ENCODE measurements at places on chromosomes 12 and 14.

DNA sequence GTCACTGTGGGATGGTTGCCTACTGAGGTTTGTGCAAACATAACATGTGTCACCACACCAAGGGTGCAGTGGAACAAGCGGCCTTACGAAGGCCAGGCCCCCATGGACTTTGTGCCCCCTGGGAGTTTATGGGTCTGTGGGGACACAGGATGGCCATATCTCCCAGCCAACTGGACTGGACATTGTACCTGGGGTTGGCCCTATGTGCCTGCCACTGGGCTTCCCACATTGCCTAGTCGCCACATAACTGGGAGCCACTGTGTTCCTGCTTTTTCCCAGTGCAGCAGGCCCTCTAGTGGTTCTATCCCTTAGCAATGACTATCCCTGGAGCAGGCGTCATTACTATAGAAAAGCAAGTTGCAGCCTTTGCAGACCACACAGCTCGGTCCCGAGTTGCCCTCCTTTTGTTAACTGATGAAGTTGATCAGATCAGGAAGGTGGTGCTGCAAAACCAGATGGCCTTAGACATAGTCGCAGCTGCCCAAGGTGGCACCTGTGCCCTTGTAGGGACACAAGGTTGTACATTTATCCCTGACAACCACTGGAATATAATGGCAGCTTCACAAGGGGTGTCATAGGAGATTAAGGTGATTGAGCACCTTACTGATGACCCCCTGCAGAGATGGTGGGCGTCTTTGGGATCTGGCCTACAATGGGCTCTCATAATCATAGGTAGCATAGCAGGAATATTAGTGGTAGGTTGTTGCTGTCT is 15.2 kb upstream of the RNASE12 start:
- DNase-seq: no peak

- DNase-seq: no peak
These were observed 244.3 kb downstream of the DIO2 start for GRCh38 chr14:79967001-79967400.

DNA sequence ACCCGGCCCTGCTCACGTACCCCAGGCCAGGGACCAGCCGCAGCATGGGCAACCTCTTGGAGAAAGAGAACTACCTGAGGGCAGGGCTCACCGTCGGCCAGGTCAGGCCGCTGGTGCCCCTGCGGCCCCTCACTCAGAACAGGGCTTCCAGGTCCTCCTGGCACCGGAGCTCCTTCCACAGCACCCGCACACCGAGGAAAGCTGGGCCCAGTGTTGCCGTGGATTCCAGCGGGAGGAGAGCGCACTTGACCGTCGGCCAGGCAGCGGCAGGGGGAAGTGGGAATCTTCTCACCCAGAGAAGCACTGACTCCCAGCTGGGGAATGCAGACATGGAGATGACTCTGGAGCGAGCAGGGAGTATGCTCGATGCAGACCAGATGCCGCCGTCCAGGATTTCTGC is 7.9 kb upstream of the VAMP1 start:
- DNase-seq: no peak

- DNase-seq: no peak
These were observed 9.8 kb downstream of the CCER1 start for GRCh38 chr12:90945070-90945649.

DNA sequence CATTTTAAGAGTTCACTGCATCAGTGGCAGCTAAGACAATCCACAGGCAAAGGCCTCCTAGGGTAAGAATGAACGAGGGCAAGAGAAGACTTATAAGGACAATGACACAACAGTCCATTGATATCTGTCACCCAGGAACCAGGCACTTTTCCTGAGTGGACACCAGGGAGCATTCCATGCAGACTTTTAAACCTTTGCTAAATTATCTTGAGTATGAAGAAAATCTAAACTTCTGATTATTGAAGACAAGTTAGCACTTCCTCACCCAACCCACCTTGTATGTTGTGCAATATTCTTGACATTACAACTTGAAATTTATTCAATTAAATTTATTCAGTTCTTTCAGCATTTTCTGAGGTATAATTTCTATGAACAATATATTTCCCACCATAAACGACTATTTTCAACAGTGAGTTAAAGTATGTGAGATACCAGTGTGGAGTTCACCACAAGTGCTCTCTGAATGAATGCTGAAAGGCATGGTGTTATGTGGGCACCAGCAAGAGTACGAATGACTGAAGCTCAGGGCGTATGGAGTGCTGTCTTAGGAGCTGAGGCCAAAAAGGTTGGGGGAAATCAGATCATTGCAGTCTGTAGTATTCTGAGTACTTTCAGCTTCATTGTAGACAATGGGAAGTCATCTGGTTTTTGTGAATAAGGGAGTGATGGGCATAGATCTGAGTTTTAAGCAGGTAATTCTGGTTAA is 124.3 kb upstream of the LMNTD1 start:
- DNase-seq: no peak

DNA sequence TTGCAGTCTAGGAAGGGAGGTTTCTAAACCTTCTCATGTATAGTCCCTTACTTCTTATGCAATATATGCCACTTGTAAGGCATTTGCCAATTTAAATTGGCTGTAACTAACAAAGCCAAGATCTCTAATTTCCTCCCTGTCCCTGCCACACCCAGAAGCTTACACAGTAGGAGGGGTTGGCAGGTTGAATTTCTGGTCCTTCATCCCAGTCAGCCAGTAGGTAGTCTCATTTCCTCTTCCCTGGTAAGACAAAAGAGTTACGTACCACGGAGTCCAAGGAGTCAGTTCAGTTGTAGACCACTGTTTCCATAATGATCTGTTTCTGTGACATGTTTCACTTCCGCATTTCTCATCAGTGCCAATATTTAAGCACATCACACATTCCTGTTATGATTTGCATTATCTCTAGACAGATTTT is 47.0 kb upstream of the PLBD1 start:
- DNase-seq: no peak

GRCh38 chr14:67532998-67533753 is at the start of gene PLEKHH1:
TSS of gene PLEKHH1 (plus strand) at chr14:67533290. CDS start at chr14:67541868, 8,578 bp downstream.
- peak; percentile 22 for DNase-seq

DNA sequence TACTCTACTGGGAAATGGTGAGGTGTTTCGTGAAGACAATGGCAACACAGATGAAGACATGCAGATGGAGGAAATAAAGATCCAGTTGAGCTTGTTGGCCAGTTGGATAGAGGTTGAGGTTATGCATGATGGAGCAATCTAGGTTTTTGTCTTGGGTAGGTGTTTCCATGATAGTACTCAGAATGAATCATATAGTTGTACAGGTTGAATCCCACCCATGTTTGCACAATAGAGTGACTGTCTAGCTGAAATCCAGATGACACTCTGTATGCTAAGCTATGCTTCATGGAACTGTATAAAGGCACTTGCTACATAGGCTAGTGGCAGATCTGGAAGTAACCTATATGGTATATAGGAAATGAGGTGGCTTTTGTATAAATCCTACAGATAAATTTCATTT is 264.9 kb downstream of the NAV3 start:
- no peak for DNase-seq

DNA sequence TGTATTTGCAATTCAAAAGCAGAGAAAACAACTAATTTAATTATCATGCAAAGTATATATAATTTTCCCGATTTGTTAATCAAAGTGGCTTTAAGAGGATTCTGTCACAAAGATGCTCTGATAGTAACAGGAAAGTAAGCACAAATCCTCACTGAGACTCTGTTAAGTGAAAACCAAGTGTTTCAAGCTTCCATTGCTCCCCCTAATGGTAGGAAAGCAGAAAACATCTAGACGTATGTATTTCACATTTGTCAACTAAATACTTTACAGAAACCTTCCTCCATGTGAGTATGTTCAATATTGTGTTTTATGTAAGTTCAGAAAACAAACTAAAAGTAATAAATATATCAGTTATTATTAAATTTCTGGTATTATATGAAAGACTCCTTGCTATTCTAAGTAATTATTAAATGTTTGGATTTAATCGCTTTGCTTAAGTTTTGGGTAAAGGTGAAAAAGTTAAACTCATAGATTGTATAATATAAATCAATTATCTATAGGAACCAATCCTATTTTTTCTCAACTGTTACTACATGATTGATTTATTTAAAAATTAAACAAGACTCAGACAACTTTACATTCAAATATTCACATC is 1.5 kb upstream of the NTS start:
- no peak for DNase-seq

DNA sequence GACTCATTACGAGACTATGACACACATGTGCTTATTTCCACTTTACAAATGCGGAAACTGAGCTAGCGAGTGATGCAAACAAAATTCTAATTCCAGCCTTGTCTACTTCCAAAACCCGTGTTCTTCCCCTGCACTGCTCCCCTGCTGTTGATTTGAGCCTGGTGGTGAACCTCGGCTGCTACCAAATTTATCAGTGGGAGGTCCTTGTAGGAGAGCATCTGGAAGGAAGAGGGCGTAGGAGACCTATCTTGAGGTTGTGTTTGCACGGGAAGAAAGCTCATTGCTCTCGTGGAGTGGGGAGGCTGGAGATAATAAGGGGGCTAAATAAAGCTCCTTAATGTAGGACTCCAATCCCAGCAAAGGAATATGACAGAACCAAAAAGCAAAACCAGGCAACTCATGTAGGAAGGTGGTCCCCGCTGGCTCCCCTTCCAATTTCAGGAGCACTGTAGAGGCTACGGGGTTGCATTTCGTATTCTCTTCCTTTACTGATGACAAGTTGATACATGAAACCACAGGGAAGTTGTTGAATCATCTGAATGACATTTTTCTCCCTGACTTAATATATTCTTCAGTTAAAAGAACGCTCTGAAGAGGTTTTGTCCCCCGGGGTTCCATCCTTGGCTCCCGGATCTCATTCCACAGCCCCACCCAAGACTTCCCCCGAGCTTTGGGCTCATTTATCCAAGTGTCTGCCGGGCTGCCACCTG is 52.6 kb downstream of the FZD10 start:
- DNase-seq: no peak

GRCh38 chr14:92830902-92831301 is 36.8 kb downstream of the GOLGA5 start:
- no peak for DNase-seq

DNA sequence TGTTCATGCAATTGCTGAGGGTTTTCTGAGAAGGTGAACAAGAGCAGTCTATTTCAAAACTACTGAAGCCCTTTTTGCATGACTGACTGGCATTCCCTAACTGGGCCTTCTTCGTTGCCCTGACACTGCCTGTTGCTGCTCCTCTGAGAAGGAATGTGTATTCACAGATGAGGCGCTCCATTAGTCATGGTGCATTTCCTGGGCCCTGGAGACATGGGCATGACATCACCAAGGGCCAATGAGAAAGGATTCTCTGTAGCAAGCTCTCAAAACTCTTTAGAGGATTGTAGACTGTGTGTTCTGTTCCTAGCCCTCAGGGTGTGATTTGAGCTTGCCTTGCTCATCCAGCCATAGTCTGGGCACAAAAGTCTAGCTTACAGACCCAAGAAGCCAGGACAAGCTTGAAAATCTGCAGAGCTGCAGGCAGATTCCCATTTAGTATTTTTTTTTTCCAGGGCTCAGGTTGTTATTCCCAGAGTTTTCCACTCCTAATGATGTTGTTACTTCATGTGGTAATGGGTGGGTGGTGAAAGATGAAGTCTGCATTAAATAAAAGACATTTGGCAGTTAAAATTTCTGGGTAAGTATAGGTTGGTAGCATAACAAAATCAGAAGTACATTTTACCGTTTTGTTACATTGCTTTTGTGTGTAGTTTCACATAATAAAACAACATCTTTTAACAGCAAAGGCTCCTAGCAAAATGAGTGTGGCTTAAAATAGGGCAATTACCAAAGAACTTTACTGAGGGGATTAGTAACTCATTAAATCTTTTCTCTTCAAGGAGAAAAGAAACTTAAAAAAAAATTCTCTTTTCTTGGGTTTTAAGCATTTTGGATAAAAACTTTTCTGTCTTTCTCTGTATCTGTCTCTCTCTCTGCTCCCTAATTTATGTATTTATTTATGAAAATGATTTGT is 318.4 kb downstream of the RAD51B start:
- no peak for DNase-seq

GRCh38 chr14:65472189-65472588 is 59.7 kb downstream of the FUT8 start:
- no peak for DNase-seq

DNA sequence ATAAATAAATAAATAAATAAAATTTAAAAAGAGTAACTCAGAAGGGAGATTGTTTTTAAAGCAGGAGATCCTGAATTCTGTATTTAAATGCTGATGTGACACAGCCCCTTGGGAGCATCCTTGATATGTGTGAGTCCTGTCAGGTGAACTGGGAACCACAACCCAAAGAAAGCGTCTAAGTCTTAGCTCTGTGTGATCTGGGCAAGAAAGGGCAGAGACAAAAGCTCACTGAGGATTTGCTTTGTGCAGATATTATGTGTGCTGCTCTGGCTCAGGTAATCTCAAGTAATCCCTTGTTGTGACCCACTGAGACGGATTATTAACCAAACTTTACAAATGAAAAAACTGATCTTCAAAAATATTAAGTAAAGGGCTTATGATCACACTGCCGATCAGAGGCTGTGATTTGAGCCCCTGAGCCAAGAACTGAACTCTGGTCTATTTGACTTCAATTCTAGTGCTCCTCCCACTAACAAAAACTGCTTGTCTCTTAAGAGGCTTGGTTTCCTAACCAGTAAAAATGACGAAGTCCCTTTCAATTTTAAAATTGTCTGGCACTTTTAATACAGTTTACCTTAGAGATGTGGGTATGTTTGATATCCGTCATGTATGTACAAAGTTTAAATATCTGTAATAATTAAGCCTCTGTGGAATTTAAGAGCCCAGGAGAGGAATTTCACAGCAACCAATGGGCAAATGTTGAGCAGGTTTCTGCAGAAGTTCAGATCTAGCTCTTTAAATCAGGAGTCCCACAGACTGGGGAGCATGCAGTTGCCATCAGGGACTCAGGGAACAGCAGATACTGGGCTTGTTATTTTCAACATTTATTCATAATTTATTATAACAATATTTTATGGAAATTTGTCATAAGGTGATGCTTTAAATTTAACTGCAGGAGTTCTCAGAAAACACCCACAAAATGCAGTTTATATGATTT is 46.1 kb downstream of the CPM start:
- no peak for DNase-seq

DNA sequence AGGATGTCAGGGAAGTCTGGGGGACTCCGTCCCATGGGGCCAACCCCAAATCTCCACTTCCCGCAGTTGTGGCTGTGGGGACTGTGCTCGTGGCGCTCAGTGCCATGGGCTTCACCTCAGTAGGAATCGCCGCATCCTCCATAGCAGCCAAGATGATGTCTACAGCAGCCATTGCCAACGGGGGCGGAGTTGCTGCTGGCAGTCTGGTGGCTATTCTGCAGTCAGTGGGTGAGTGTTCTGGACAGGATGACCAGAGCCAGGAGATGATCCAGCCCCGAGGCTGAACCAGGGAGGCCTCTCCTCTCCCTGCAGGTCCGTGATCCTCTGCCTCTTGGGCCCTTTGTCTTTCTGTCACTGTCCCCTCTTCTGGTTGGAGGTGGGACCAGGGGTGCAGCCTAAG is 8.8 kb upstream of the IFI27 start:
- DNase-seq: no peak

DNA sequence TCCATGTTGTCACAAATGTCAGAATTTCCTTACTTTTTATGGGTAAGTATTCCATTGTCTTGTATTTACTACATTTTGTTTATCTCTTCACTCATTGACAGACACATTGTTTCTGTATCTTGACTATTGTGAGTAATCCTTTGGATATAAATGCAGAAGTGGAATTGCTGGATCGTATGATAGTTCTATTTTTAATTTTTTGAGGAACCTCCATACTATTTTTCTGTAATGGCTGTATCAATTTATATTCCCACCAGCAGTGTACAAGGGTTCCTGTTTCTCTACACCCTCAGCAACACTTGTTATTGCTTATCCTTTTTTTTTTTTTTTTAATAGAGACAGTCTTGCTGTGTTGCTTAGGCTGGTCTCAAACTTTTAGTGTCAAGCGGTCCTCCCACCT is 3.5 kb upstream of the KICS2 start:
- no peak for DNase-seq

- DNase-seq: peak; percentile 47
These were observed 283.3 kb upstream of the PWP1 start for GRCh38 chr12:107402041-107403022.

All from activated effector memory CD4-positive, alpha-beta T cell treated with Interleukin-2 at 50 U/mL for 16 hours (primary cell).